ENCODE measurements at places on chromosomes 5 and 9. TPM values are rescaled to one million over a fixed set of nuclear protein-coding genes. Genes with fewer than 3 reads are reported as not detected.

ENTPD2 gene
- total RNA-seq, result 0.87 TPM

BSPRY gene
- 0.13 TPM for total RNA-seq

PCDHGB3 gene
- total RNA-seq, result 0.40 TPM

SPAAR gene
- total RNA-seq, result not detected

ECPAS gene
- 58.0 TPM for total RNA-seq

STRBP gene
- total RNA-seq, result 46.1 TPM

IL9 gene
- total RNA-seq, result not detected

FOXD4 gene
- 0.18 TPM for total RNA-seq

FXN gene
- 24.1 TPM for total RNA-seq

PHF24 gene
- total RNA-seq, result not detected

Measured in HepG2 (cell line).